Gastroesophageal sphincter (tissue), 4 donors: ENCODE measurements at places on chromosomes 1 and 21. TPM values are rescaled to one million over a fixed set of nuclear protein-coding genes. Genes with fewer than 3 reads are reported as not detected.
A peak's percentile ranks its signal among the peaks of the same experiment; 100 is the strongest.

- H3K27ac ChIP-seq, result no peak overlapping the region
- H3K36me3 ChIP-seq, result no peaks in the 10 kb centered on the region
- H3K4me1 ChIP-seq, result no peaks in the 10 kb centered on the region
- no peak for ATAC-seq
- no peak overlapping the region for H3K4me3 ChIP-seq
Observed at GRCh38 chr21:35571910-35572309, 488.4 kb downstream of the SETD4 start.

DNA sequence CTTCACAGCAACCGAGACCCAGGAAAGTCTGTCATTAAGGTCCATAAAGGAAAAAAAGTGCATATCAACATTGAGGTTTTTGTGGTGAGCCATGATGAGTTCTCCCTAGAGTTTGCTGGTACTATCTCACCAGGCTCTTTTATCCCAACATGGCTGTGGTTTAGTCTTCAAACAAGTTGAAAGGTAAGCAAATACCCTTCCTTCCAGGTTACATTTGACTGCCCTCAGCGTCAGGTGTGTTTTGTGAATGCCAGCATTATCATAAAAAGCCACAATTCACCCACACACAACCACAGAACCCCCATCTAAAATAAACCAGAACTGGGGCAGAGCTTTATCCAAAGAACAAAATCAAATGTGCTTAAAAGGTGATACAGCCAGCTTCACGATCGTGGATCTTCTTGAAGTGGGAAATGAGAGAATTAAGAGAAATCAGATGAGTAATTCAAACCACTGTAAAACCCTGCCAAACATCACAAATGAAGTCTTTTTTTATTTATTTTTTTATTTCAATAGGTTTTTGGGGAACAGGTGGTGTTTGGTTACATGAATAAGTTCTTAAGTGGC is 64.7 kb downstream of the SETD4 start:
- ATAC-seq, result no peak
- no peaks in the 10 kb centered on the region for H3K4me1 ChIP-seq
- H3K27me3 ChIP-seq, result peaks cover 15% of the 10 kb centered on the region

- ATAC-seq, result no peak
- no peaks in the 10 kb centered on the region for H3K4me1 ChIP-seq
- H3K27me3 ChIP-seq, result no peaks in the 10 kb centered on the region
- no peak overlapping the region for H3K4me3 ChIP-seq
Observed at GRCh38 chr1:222306011-222306410, 241.9 kb downstream of the HHIPL2 start.

- H3K4me3 ChIP-seq, result no peak overlapping the region
- no peak for ATAC-seq
- H3K27ac ChIP-seq, result no peak overlapping the region
- no peaks in the 10 kb centered on the region for H3K36me3 ChIP-seq
- H3K27me3 ChIP-seq, result peaks cover 43% of the 10 kb centered on the region
Observed at GRCh38 chr1:36888811-36889477, 145.4 kb downstream of the GRIK3 start.

GRCh38 chr1:68788762-68789161 is 291.9 kb upstream of the DEPDC1 start:
- H3K27ac ChIP-seq, result no peak overlapping the region
- H3K36me3 ChIP-seq, result no peaks in the 10 kb centered on the region
- no peak for ATAC-seq
- no peaks in the 10 kb centered on the region for H3K27me3 ChIP-seq
- no peak overlapping the region for H3K4me3 ChIP-seq

- ATAC-seq, result peak; percentile 81
- H3K27me3 ChIP-seq, result peaks cover 32% of the 10 kb centered on the region
- peak overlapping the region; percentile 54 for H3K27ac ChIP-seq
- H3K36me3 ChIP-seq, result peaks cover 27% of the 10 kb centered on the region
Observed at GRCh38 chr21:44845418-44846223, 27.8 kb upstream of the SUMO3 start.

GRCh38 chr1:12616709-12617373 is 1.2 kb downstream of the DHRS3 start:
- peaks cover 23% of the 10 kb centered on the region for H3K36me3 ChIP-seq
- peak overlapping the region; percentile 97 for H3K4me3 ChIP-seq
- H3K4me1 ChIP-seq, result no peaks in the 10 kb centered on the region
- H3K27ac ChIP-seq, result peak overlapping the region; percentile 99
- ATAC-seq, result no peak
- H3K27me3 ChIP-seq, result no peaks in the 10 kb centered on the region

DNA sequence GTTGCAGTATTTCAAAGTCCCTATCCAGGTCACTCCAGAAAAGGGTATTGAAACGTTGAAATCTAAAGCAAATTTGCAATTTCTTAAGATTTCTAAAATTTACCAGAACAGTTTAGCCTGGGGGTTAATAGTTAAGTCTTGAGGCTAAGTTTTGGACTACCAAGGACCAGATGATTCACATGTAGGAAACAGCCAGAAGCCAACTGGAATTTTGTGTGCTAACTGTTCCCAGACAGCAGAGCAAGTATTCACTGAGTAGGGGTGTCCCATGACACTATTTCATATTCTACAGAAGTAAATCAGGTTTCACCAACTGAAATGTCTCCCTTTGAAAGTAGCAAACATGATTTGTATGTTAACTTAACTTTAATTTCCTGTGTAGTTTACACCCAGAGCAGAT is 11.5 kb upstream of the C1orf105 start:
- no peaks in the 10 kb centered on the region for H3K36me3 ChIP-seq
- H3K27ac ChIP-seq, result no peak overlapping the region
- no peaks in the 10 kb centered on the region for H3K27me3 ChIP-seq
- H3K4me3 ChIP-seq, result no peak overlapping the region
- no peak for ATAC-seq
- H3K4me1 ChIP-seq, result no peaks in the 10 kb centered on the region

DNA sequence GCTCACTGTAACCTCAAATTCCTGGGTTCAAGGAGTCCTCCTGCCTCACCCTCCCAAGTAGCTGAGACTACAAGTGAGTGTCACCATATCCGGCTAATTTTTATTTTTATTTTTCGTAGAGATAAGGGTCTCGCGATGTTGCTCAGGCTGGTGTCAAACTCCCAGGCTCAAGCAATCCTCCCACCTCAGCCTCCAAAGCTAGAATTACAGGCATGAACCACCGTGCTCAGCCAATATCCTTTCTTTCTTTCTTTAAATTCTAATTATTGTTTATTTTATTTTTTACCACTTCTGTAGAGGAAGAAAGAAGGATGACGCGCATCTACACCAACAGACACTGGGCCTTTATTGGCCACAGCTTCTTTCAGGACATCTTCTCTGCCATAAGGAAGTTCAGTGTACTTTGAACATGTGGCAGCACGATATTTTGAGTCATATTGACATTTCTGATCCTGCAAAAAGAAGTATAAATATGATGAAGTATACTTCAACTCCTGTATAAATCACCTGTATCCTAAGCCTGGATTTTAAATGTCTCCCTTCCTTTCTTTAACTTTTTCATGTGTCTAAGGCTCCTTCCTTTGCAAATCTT is 15.8 kb downstream of the CTSS start:
- H3K27me3 ChIP-seq, result no peaks in the 10 kb centered on the region
- no peaks in the 10 kb centered on the region for H3K36me3 ChIP-seq
- ATAC-seq, result no peak
- H3K4me3 ChIP-seq, result no peak overlapping the region
- no peak overlapping the region for H3K27ac ChIP-seq

DNA sequence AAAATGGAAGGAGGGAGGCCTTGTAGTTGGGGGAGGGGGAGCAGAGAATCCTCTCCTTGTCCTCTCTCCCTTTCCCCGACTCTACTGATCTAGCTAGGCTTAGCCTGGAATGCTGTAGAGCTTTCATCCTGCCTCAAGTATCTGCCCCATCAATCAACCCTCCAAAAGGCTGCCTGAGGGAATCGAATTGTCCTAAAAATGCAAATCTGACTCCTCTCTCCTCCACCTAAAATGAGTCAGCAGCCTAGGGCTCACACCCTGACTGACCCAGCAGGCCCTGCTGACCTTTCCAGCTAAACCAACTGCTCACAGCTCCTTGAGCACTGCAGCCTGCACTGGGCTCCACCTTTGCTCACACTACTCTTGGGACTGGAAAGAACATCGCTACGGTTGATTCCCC is 2.8 kb downstream of the HPDL start:
- H3K36me3 ChIP-seq, result peaks cover 60% of the 10 kb centered on the region
- H3K27ac ChIP-seq, result no peak overlapping the region
- H3K27me3 ChIP-seq, result no peaks in the 10 kb centered on the region
- H3K4me3 ChIP-seq, result no peak overlapping the region
- peaks cover 27% of the 10 kb centered on the region for H3K4me1 ChIP-seq

DNA sequence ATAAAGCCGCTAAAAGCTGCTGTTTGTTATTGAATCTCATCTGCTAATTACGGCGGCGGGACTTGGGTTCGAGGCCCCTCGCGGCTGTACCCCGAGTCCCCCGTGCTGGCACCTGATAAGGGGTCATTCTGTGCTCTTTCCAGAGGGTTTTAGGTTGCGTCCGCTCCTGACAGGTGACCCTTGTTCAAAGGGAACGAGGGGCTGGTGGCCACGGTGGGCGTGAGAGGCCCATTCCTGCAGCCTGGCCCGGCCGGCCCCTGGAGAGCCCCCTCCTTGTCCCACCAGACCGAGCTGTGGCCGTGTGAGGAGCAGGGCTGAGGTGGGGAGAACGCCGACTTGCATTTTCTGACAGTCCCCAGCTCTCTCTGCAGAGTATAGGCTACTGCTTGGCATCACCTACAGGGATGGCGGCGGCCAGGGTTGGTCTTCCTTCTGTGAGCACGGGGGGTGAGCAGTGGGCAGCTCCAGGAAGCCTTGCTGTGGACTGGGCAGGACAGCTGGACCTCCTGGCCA is 12.2 kb downstream of the PRDM16 start:
- no peak overlapping the region for H3K4me3 ChIP-seq
- H3K36me3 ChIP-seq, result no peaks in the 10 kb centered on the region
- H3K4me1 ChIP-seq, result no peaks in the 10 kb centered on the region
- no peak for ATAC-seq

DNA sequence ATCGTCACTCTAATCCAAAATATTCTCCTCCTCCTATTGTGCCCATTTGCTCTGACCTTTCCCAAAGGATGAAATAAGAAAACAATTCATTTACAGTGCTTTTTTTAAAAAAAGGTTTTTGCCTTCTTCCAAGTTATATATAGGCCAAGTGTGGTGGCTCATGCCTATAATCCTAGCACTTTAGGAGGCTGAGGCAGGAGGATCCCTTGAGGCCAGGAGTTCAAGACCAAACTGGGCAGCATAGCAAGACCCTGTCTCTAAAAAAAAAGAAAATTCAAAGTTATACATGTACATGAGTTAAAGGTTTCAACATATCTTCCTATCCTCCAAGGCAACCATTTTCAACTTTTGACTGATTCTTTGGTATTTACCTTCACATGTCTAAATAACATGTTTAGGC is 10.1 kb upstream of the USP1 start:
- H3K36me3 ChIP-seq, result no peaks in the 10 kb centered on the region
- H3K27ac ChIP-seq, result no peak overlapping the region
- ATAC-seq, result no peak
- no peaks in the 10 kb centered on the region for H3K4me1 ChIP-seq

- H3K36me3 ChIP-seq, result no peaks in the 10 kb centered on the region
- peaks cover 14% of the 10 kb centered on the region for H3K27me3 ChIP-seq
- H3K27ac ChIP-seq, result no peak overlapping the region
- H3K4me3 ChIP-seq, result no peak overlapping the region
- H3K4me1 ChIP-seq, result no peaks in the 10 kb centered on the region
Observed at GRCh38 chr1:27682351-27682944, 10.5 kb upstream of the IFI6 start.

DNA sequence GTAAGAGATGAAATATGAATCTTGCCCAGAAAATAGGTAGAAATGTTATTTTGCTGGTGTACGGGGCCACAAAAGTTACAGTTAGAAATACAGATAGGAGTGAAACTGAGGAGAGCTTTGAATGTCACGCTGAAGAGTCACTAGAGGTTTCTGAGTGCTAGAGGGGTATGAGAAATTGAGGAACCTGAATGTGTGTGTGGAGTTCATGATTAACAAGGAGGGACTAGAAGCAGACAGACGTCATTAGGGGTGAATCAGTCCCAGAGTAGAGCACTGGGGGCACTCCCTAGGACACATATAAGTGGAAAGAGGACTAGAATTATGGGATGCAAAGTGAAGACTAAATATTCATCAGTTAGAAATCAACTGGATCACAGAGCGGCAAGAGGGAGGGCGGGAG is 188.9 kb upstream of the MAP1LC3C start:
- H3K27ac ChIP-seq, result no peak overlapping the region
- H3K36me3 ChIP-seq, result no peaks in the 10 kb centered on the region
- H3K27me3 ChIP-seq, result no peaks in the 10 kb centered on the region
- H3K4me1 ChIP-seq, result no peaks in the 10 kb centered on the region
- no peak overlapping the region for H3K4me3 ChIP-seq

The SLAMF9 gene
- total RNA-seq, result not detected

GRCh38 chr1:118877668-118878396 is 110.3 kb downstream of the TBX15 start:
- H3K4me1 ChIP-seq, result no peaks in the 10 kb centered on the region
- H3K4me3 ChIP-seq, result no peak overlapping the region
- H3K36me3 ChIP-seq, result no peaks in the 10 kb centered on the region
- no peak for ATAC-seq

- H3K4me1 ChIP-seq, result no peaks in the 10 kb centered on the region
- H3K27me3 ChIP-seq, result no peaks in the 10 kb centered on the region
- no peaks in the 10 kb centered on the region for H3K36me3 ChIP-seq
- H3K27ac ChIP-seq, result no peak overlapping the region
- no peak overlapping the region for H3K4me3 ChIP-seq
- no peak for ATAC-seq
Observed at GRCh38 chr1:65729259-65729658, 63.4 kb upstream of the PDE4B start.

The RGS4 gene
- 12.0 TPM for total RNA-seq

- H3K4me3 ChIP-seq, result no peak overlapping the region
- ATAC-seq, result peak; percentile 37
- no peaks in the 10 kb centered on the region for H3K36me3 ChIP-seq
- no peaks in the 10 kb centered on the region for H3K27me3 ChIP-seq
Observed at GRCh38 chr1:110243574-110243973, 33.5 kb downstream of the KCNC4 start.

- no peaks in the 10 kb centered on the region for H3K36me3 ChIP-seq
- H3K27me3 ChIP-seq, result no peaks in the 10 kb centered on the region
- H3K4me3 ChIP-seq, result no peak overlapping the region
- no peak for ATAC-seq
- H3K27ac ChIP-seq, result no peak overlapping the region
- H3K4me1 ChIP-seq, result no peaks in the 10 kb centered on the region
Observed at GRCh38 chr1:205687242-205687641, 6.9 kb upstream of the SLC45A3 start.

DNA sequence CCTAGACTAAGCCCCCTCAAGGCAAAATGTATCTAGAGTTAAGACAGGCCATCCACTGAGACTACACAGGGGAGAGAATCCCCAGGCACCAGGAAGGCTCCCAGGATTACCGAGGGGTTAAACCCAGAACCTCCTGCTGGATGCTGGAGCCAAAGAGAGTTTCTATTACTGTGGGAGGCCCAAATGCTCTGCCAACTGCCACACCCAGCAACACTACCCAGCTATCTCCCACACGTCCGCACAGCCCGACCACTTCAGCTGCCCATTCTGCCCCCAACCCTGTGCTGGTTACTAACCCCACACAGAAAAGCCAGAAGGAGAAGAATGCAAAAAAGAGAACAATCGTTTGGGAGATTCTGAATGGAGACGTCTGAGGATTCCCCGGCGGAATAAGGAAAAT is 63.6 kb downstream of the CD46 start:
- no peaks in the 10 kb centered on the region for H3K27me3 ChIP-seq
- peak overlapping the region; percentile 80 for H3K4me3 ChIP-seq
- peaks cover 39% of the 10 kb centered on the region for H3K4me1 ChIP-seq
- H3K36me3 ChIP-seq, result no peaks in the 10 kb centered on the region
